ENCODE measurements at places on chromosomes 4 and X.

DNA sequence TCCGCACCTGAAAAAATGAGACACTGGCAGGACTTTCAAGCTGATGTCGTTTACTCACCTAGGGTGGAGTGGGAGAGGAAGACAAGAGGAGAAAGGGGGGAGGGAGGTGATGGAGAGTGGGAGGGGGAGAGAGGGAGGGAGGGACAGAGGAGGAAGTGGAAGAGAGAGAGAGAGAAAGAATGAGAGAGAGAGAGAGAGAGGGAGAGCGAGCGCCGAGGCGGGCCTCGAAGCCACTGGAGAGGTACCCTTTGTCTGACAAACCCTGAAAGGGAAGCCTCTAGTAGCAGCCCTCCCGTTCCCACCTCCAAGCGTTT is 296 bp upstream of the ADGRL3 start:
- DNase-seq = no peak

DNA sequence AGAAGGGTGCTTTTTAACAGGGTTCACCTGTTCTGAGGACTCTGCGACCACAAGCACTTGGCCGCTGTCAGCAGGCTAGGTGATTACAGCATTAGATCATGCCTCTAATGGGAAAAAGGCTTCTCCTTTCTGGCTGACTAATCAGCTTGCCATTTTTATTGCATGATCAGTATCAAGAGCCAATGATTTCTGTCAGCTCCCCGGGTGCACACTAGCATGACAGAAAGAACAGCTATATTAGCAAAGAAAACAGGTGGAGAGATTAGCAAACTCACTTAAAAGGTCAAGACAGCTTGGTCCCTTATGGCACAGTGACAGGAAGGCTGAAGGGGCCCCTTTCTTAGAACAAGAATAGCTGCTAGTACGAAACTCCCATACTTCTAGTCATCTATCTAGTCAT is 170.0 kb downstream of the SMIM20 start:
- DNase-seq = peak; percentile 38

DNA sequence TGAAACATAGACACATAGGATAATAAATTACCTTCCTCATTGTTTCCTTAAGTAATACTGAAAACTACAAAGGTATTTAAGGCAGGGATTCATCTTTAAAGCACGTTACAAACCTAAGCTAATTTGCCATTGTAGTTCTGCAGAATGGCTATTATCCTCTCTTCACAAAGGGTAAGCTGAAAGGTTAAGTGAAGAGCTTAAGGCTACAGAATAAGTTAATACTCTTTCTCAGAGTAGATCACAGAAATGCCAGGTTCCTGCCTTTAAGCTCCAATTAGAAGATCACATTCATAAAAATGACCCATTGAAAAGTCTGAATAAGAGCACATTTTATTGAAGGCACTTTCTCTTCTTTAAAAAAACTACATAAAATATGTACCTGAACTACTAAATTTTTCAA is 42.1 kb upstream of the PRDM5 start:
- no peak for DNase-seq

DNA sequence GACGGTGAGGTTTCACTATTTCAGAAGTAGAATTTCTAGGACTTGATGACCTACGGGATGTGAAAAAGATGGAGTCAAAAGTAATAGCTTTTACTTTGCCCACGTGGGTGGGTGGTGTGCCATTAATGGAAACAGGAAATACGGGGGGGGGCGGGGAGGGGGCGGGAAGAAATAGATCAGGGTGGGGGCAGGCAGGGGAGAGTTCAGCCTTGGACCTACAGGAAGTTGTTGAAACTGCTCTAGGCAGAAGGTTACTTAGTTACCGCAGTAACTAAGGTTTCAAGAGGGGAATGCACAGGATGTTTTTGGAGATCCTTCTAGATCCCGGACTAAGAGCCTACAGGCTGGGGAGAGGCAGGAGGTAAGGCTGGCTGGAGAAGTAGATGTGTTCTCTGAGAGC is 3.6 kb upstream of the FHL1 start:
- no peak for DNase-seq

DNA sequence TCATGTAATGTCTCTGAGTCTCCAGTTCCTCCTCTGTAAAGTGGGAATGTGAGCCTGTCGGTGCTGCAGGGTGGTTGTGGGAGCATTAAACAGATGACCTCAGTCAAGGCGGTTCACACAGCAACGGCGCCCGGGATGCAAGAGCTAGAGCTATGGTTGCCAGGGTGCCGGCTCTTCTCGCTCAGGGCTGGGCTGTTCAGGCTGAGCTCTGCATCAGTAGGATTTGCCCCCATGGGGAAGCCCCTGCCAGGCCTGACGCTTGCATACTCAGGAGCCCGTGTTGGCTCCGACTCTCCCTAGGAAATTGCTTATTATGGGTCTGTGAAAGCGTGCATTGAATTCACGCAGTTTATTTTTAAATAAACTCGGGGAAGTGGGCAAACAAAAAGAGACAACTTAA is 67.3 kb downstream of the PSAPL1 start:
- no peak for DNase-seq

GRCh38 chrX:56248492-56248891 is 16.3 kb downstream of the KLF8 start:
- DNase-seq = peak; percentile 19
